Hippocampal formation (tissue), 2 donors: ENCODE measurements at places on chromosomes 13 and 19.

GRCh38 chr13:48775285-48775684, 121.6 kb downstream of the CYSLTR2 start:
- no peak for DNase-seq

- DNase-seq, result no peak
Observed at GRCh38 chr13:81058211-81058915, 717.4 kb upstream of the SPRY2 start.

GRCh38 chr19:50204081-50204428, 633 bp downstream of the MYH14 start:
- DNase-seq, result no peak

- no peak for DNase-seq
Observed at GRCh38 chr19:18108897-18109296, 11.3 kb downstream of the MAST3 start.

DNA sequence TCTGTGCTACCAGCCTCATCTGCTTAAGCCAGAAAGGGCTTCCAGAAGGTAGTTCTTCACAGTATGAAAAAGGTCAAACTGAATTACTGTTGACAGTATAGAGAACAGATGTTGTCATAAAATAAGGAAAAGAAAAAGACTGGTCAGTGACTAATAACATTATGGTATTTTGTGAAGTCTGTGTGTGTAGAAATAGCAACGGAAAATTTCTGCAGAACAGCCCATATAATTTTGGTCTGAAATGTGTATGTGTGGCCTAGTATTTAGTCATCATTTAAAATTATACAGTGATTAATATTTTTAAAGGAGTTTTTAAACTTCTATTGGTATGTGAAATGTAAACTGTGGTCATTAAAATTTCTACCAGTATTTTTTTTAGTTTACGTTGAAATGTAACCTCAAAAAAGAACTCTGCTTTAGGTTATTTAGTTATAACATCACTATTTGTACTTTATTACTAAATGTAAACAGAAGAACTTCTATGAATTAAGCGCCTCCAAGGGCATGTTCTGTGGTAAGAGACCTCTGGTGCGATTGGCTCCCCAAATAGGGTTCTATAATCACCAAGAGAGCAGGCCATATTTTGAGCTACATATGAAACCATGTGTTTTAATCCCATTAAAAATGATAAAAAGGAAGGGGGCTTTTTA, 3.3 kb upstream of the GPR183 start:
- no peak for DNase-seq

- no peak for DNase-seq
Observed at GRCh38 chr13:98490866-98491265, 86.0 kb downstream of the STK24 start.

- DNase-seq, result no peak
Observed at GRCh38 chr19:46620716-46621115, 4.2 kb downstream of the PTGIR start.

- DNase-seq, result no peak
Observed at GRCh38 chr19:55112246-55112776, 5.1 kb downstream of the PPP1R12C start.

DNA sequence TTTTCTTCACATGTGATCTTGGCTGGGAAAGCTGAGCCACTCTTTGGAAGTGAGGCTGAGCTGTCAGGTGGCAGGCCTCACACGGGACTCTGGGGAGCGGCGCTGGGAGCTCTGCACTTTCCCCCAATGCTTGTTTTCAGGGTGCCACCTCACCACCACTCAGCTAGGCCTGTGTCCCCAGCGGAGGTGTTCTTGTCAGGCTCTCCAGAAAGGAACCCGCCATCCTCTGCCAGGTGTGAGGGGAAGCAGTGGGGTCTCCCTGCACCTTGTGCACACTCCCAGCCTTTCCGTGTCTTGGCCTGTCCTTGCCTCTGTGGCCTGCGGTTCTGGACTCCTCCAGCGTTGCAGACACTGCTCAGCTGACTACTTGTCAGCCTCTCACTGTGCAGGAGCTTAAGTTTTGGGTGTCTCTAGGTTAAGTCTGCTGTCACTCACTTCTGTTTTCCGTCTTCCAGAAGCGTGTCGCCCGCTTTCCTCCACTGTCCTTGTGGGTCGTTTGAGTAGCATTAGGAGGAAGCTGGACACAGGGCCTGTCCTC, 51.9 kb downstream of the GGACT start:
- no peak for DNase-seq

DNA sequence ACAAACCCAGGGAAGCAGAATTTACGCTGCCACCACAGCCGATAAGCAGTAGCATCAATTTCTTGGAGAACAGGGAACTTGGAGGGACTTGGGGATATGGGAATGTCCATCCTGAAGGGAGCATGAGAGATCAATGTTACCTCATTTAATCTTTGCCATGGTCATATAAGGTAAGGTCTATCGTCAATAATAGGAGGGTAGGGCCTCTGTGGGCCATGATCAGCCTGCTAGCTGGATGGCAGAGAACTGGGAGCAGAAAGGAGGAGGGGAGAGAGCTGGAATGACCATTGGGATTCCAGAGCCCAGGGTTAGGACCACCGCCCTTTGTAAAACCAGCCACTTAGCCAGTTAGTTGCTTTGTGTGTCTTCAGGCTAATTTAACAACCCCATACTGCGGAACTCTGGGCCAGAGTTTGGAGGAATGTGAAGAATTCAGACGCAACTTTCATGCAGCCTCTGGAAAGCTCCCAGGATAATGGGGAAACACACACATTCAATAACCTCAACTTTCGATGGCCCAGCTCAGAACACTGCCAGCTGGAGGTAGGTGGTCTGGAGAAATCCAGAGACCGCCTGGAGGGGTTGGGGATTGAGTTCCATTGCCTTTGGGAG, 40.3 kb downstream of the ZNF557 start:
- no peak for DNase-seq

DNA sequence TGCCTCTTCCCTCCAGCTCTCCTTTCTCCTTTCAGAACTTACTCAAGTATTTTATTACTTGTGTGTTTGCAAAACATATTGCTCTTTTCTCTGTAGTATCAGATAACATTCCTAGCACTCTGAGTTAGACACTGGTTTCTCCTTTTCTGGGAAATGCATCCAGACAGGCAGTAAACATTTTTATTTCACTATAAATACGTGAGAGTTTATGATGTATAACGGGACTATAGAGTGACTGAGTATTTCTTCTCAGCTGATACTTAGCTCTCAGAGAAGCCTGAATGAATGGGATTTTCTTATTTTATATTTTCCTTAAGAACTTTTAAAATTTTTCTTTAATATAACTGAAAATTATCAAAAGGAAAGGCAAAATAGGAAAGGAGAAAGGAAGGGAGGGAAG, 211.2 kb upstream of the EDNRB start:
- DNase-seq, result no peak

GRCh38 chr13:58594747-58595600, 963.4 kb downstream of the PCDH17 start:
- DNase-seq, result no peak

DNA sequence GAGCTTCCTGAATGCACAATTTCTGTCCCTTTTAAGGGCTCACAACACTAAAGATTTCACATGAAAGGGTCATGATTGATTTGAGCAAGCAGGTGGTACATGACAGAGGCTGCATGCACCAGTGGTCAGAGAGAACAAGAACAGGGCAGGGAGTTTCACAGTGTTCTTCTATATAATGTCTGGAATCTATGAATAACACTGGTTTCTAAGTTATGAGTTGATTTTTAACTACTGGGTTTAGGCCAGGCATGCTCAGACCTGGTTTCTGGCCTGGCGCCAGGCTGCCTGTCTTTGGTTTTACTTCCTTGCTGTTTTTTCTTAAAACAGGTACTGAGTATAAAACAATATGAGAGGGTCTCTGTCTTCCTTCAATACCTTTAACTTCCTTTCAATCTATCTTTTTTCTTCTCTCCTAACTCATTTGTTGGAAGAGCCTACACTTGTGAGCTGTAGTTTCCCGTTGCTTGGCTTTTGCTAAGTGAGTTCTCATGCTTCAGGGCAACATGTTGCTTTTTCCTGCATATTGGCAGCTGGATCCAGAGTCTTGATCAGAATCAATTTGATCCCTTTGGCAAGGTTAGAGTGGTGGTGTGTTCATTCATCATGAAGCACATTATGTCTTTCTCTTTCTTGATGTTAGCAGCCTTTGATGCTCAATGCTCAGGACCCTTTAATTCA, 38.5 kb upstream of the FGF14 start:
- DNase-seq, result no peak

- DNase-seq, result no peak
Observed at GRCh38 chr19:10286803-10287737, at the start of gene ICAM4. Gene ICAM4 (plus strand): TSS chr19:10286955. CDS start chr19:10287013, 58 bp downstream.

DNA sequence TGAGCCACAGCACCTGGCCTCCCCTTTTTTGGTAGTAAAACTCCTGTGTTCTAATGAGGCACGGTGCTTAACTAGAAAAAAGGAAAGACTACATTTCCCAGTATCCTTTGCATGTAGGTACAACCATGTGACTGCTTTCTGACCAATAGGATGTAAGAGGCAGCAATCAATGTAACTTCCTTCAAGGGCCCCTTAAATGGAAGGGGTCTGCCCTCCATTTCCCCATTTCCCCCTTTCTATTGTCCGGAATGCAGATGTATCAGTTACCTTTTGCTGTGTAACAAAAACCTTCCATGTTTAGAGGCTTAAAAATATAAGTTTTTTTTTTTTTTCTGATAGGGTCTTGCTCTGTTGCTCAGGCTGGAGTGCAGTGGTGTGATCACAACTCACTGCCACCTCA, 2.2 kb downstream of the GPR32 start:
- no peak for DNase-seq

DNA sequence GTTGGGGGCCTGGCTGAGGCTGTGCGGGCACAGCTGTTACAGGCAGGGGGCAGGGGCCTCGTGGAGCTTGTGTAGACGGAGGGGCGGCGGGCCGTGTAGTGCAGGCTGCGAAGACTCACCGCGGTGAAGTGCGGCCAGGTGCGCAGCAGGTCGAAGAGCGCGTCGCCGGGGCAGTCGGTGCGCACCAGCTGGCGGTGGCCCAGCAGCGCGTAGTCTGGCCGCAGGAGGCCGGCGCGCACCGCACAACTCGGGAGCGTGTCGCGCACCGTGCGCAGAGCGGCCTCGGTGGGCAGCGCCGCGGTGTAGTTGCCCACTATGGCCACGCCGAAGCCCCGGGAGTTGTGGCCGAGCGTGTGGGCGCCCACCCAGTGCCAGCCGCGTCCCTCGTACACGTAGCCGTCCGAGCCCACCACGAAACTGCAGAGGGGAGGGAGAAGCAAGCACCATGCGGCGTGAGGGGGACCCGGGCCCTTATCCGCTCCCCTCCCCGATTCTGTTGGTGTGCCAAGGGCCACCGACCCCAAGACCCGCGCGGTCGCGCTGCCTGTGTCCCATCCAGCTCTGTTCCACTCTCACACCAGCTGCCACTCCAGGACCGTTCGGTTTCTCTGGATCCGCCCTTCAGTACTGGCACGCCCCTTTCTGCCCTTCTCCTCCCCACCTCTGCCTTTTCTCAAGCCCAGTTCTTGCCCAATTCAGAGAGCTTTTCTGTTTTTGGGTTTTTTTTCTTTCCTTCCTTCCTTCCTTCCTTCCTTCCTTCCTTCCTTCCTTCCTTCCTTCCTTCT, 5.4 kb upstream of the RASAL3 start:
- no peak for DNase-seq

DNA sequence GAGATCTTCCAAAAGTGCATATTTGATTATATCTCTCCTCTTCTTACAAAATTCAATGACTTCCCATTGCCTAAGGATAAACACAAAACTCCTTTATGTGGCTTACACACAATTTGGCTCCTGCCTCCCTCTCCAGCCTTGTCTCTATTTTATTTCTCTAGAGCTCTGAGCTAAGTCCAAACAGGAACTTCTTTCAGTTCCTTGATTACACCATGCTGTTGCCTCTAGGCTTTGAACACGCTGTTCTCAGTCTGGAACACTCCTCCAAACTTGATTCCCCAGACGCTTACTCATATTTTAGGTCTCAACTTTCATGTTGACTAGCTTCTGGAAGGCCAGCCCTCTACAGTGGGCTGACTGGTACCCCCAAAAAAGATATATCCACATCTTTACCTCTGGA, 258.5 kb downstream of the COG6 start:
- DNase-seq, result no peak

DNA sequence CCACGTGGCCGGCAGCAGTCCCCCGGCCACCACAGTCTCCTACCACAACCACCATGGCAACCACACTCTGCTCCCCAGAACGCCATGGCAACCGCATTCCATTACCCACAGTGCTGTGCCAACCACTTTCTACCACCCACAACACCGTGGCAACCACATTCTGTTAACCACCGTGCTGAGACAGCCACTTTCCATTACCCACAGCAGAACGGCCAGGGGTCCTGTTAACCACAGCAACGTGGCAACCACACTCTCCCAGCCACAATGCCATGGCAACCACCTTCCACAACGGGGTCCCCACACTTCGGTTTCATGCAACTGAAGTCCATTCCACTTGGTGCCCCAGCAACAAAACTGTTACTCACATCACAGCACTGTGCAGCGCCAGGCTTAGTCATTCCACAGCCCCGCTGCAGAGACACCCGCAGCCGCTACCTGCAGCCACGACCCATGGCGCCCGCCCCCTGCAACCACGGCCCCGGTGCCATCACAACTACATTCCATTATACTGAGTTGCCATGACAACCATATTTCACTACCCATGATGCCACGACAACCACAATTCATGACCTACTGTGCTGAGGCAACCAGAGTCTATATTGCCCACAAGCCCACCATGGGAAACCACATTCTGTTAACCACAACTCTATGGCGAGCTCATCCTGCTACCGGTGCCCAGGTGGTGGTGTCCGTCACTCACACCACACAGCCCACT, 10.0 kb downstream of the DPF1 start:
- DNase-seq, result peak; percentile 38

GRCh38 chr13:100476963-100477362, 111.6 kb downstream of the GGACT start:
- DNase-seq, result no peak

DNA sequence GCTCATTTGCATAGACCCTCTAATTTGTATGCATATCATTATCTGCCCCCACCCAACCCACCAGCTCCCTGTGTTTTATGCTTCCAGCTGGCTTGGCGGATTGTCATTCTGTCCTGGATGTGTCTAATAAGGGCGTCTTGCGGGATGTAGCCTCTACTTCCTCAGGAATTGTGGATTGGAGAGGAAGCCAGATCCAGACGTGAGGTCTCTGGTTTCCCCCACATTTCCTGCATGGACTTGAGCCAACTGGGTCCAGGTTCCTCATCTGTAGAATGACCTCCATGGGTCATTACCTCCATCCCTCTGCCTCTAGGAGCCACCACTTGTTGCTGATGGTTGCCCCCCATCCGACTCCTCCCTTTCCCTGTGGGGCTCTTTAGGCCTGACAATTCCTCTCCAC, 7.3 kb downstream of the TNFSF14 start:
- no peak for DNase-seq

DNA sequence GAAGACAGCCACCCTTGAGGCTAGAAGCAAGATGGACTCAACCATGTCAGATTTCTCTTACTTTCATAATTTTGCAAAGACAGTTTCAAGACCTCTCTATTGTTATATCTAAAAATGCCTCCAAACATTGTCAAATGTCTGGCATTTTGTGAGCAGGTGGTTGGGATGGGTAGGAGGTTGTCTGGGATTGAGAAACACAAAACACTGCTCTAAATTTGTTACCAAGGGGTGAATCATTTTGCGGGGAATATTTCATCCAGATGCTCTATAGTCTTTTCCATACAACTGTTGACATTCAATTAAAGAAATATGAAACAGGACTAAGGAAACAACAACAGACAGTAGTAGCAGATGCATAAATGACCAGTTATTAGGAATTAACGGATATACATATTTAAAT, 208.2 kb downstream of the ITGBL1 start:
- peak; percentile 5 for DNase-seq
